GM06990 (cell line): ENCODE measurements at places on chromosomes 11 and 22.

DNA sequence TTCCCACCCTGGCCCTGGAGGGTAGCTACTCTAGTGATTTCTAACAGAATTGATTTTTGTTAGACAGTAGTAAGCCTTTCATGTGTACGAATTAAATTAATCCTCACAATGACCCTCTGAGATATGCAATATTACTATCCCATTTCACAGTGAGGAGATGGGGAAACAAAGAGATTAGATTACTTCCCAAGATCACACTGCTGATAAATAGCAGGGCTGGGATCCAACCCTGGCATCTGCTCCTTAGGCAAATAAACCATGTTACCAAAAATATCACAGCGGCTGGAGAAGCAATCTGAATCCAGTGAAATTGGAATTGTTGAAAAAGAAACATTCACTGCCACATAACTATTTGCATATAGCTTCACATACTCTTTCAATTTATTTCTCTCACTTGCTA is 12.8 kb upstream of the CAVIN3 start:
- DNase-seq = no peak

GRCh38 chr11:80831374-80831773 is 1390.5 kb upstream of the TENM4 start:
- no peak for DNase-seq

GRCh38 chr11:102479733-102480132 is 27.2 kb upstream of the TMEM123 start:
- no peak for DNase-seq

DNA sequence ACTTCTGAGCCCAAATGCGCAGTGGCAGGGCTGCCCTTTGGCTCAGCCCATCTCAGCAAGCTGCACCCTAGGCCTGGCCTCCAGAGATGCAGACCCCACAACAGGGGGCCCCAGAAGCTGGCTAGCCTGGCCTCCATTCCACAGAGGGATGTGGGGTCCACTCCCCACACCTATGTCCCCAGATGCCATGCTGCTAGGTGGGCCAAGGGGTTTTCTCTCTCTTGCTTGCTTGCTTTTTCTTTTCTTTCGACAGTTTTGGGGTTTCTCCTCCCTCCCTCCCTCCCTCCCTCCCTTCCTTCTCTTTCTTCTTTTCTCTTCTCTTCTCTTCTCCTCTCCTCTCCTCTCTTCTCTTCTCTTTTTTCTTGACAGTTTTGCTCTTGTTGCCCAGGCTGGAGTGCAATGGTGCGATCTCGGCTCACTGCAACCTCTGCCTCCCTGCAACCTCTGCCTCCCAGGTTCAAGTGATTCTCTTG is 9.6 kb downstream of the SCARF2 start:
- no peak for DNase-seq

DNA sequence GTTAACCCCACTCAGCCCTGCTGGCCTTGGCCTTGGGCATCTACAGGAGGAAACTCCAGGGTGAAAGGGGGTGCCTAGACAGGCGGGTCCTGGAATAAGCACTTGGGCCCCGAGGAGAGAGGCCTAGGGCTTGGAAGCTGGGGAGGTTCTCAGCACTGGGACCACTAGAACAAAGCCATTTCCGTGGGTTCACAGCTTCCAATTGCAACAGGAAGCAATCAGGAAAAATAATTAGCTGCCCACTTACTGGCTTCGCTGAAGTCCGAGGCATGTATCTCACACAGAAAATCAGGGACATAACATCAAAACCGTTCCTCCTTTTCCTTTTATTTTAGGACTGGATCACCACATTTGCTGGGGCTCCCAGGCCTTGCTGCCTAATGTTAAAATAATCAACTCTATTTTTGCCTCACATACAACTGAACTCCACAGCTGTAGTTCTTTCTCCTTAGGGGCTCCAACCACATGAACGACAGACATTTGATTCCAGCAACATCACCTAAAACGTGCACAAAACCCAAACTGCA is 161.1 kb upstream of the GRK3 start:
- DNase-seq = no peak

GRCh38 chr11:7538031-7538430 is 24.2 kb downstream of the PPFIBP2 start:
- DNase-seq = no peak

- peak; percentile 20 for DNase-seq
Measured at GRCh38 chr11:67651976-67652781, 1.6 kb upstream of the ACY3 start.

DNA sequence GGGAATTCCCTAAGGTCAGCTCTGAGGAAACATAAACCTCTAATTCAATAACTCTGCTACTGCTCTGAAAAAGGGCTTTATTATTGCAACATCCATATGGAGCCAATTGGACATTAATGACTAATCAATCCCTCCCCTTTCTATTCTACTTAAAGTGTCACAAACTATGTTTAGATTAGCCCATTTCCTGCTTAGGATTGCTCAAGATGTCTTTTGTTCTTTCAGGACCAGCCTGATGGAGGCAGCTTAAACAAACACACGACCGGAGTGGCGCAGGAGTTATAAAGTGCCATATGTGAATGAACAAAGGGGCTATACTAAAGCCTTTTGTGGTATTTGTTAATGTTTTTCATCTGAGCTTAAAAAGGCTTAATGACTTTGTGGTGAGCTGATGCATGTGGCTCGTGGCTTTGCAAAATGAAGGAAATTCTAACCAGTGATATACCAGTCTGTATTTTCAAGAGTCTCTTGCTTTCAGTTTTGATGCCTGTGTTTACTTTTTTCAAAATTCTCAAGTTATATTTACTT is 354.4 kb downstream of the SOX6 start:
- no peak for DNase-seq

DNA sequence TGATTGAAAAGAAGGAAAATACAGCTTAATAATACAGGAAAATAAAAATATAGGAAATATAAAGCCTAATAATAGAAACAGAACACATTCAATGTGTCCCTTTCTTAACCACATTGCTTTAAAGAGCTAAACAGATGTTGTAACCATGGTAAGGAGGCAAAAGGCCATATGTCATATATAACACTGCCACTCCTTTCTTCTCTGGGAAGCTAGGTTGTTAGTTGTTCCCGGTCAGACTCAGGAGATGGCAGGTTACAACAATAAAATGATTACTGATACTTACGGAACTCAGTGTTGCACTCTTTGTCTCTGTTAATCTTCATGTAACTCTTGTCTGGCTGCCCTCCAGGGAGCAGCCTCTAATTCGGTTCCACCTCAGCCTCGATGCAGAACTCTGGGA is 134.7 kb upstream of the PGR start:
- no peak for DNase-seq

DNA sequence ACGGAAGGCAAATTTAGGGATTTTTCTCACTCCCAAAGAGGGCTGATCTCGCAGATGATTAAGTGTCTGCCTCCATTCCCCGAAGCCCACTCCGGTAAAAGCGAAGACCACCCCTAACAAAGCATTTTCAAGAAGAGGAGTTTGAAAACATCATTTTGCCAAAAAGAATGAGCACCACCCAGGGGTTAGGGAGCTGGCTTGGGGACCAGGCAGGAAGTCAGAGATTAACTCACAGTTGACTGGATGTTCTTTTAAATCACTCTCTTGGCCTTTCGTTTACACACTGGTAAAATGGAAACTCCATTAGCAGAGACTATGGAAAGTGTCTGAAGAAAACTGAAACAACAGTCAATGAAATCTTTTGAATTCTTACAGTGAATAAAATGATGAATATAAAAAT is 7.9 kb upstream of the TRIM44 start:
- DNase-seq = no peak

GRCh38 chr22:37906364-37907008 is 389 bp downstream of the MICALL1 start:
- DNase-seq = peak; percentile 52

- no peak for DNase-seq
Measured at GRCh38 chr22:46915950-46916730, 153.7 kb downstream of the TBC1D22A start.

GRCh38 chr11:74417379-74417804 is 19.2 kb upstream of the PGM2L1 start:
- DNase-seq = no peak
